ENCODE measurements at places on chromosomes 13 and 19.

DNA sequence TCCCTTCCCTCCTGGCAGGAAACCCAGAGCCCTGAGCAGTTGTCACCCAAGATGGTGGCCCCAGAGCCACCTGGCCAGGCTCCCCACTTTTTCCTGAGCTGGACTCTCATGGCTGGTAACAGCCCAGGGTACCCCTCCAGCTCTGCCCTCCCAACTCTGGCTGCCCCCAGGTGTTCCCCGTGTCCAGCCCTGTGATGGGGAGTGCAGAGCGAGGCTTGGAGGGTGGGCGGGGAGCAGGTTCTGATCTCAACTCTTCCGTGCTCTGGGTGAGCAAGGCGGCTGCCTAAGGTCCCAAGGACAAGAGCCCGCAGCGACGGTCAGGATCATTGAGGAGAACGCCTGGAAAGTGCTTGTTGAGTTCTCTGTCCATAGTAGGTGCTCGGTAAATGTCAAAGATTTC is 54.7 kb upstream of the GAS6 start:
- no peak for DNase-seq

GRCh38 chr19:24040621-24041020 is 46.4 kb upstream of the ZNF254 start:
- no peak for DNase-seq

DNA sequence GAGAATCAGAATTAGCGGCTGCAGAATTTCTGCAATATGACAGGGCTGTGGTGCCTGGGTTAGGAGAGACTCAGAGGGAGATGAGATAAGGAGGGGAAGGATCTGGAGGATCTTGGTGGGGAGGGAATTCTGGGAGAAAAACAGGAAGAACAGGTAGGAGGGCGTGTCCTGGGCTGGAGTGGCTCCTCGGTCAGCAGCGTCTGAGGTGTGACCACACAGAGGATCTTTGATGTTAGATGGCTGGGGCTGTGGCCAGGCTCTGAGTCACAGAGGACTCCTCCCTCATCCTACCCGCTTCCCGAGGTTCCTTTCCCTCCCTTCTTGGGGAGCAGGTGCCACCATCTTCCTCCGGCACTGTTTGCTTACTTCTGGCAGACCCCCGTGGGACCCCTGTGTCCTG is 6.4 kb upstream of the KLK6 start:
- DNase-seq = no peak

- DNase-seq = no peak
These were observed 7.1 kb upstream of the SAMD1 start for GRCh38 chr19:14097532-14098151.

DNA sequence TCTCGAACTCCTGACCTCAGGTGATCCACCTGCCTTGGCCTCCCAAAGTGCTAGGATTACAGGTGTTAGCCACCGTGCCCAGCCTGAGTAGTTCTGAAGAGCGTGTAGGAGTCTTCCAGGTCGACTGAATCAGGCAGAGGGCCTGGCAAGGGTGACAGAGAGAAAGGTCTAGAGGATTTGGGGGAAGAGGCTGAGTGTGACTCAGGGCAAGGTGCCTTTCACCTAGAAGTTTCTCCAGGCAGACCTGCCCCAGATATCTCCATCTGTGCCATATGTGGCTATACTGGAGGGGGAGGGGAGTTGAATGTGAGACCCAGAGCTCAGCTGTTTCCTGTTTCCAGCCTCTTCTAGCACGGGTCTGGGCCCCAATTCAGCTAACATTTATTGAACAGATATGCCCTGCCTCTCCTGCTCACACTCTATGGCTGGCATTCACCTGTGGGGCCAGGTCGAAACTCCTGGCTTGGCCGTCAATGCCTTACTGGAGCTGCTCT is 1.3 kb downstream of the CCDC159 start:
- no peak for DNase-seq

DNA sequence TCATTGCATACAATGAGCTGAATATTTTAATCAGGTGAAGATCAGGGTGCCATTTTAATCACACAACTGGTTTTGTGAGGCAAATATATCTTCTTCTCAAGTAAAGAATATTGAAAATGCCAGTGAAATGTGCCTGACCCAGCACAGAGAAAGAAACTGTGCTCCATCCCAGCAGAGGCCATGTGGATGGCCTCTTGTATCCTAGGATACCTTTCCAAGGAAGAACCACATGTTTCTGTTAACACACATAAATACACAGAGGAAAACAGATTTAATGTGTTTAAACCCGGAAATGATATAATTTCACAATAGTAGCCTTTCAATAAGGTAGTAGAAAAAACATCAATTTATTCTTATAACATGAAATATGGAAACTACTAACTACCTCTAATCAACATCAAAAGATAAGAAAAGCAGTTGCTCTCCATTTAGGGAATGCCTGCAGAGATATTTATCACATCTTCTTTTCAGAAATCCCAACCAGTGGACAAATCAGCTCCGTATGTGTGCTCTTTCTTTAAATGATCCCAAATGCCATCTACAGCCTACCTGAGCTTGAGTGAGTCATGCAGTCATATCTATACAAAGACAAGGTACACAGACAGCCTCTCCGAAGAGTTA is 157.1 kb downstream of the FGF14 start:
- no peak for DNase-seq
